ENCODE measurements at places on chromosomes 11 and 22.

DNA sequence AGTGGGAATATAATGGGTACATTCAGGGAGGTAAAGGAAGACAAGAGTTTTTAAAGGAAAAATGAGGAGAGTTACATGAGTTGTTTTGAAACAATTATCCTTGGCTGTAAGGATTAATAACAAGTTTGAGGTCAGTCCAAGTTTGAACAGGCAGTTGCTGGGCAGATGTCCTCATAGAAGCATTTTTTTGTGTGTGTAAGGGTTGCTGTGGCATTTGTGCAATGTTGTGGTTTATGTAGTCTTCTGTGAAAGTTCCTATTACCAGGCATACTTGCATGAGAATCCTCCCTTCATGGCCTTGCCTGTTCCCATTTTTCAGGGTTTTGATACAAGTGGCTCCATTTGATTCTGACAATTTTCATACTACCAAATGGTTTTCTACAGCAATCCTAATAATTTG, 400.2 kb downstream of the KCNA4 start:
- DNase-seq: peak; percentile 24

GRCh38 chr11:104165014-104165413, 1.1 kb upstream of the PDGFD start:
- peak; percentile 4 for DNase-seq

DNA sequence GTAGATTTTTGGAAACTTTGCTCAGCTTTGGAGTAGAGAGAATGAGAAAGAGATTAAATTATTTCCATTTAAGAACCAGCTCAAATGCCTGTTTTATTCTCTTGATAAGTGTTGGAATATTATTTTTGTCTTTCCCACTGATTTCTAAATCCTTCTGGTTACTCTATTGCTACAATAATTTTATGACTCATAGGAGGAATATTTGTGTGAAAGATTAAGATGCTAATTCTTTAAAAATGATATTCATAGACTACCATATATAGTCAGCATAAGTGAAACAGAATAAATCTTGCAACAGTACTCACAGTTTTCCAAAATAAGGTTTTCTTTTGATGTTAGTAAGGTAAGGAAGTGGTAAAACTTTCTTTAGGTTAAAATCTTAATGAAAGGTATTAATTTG, 60.9 kb downstream of the YAP1 start:
- DNase-seq: peak; percentile 25

DNA sequence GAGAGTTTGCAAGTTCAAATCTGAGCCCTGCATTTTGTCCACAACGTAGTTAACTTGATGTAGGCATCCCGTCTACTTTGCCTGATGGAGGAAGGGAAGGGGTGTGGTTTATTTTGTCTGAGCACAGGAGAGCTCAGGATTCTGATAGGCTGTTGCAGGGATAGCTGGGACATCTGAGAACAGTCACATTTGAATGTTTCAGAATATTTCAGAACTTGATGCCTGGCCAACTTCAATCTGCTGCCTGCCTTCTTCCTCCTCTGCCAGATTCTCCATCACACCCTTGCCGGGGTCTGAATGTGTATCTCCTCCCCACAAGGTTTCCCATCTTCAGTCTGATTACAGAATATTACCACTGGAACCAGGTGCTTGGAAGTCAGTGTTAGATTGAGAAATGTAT, 51.6 kb downstream of the NTM start:
- no peak for DNase-seq

DNA sequence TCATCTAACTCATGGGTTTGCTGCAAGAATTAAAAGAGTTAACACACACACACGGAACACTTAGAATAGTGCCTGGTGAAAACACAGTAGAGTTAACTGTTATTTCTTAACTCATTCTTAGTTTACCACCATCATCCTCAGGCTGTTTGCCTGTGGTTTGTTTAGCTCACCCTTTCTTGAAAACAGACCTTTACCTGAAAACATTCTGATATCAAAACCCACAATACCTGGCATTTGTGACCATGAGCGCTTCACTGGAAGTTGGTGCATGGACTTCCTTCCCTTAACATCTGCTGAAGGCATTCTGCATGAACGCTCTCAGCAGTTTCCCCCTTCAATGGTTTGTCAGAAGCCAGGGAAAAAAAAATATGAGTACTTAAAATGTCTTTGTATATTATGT, 256.0 kb downstream of the ETS1 start:
- no peak for DNase-seq

DNA sequence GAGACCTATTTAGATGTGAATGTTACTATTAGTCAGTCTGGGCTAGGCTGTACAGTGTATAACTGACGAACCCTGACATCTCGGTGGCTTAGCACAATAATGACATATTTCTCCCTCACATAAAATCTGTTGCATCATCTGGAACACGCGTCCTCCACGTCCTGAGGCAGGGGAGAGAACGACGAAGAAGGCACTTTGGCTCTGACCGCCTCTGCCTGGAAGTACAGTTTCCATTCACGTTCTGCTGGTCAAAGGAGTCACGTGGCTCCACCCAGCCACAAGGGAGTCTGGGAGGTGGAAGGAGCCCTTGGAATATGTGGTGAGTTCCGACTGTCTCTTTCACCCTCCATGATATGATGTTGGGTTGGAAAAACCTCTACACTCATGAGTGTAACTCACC, 55.1 kb upstream of the CD82 start:
- no peak for DNase-seq

- DNase-seq: no peak
Observed at GRCh38 chr11:102393272-102393730, 46.3 kb downstream of the BIRC2 start.

DNA sequence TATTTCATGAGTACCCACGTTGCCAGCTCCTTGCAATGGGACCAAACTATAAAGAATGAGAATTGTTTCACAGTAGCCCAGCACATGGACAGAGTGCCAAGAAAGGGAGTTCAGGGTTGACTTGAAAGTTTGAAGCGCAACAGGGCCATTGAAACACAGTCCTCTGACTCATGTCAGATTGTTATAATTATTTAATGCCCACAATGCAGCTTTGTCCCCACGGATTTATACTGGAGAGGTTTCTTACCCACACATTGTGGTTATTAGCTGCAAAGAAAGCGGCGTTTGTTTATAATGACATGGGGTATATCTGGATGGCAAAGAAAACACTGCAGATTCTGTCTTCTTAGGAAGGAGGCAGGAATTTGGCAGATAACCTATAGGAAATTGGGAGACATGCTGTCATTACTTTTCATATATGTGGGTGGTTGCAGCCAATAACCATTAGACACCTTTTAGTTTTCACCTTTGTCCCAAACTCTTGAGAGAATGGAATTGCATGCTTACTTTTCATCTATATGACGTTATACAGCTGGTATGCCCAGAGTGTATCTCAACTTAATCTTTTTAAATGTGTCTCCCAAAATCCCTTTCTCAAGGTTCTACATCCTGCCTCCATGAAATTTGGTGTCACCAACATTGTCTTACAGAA, 143.6 kb downstream of the TEAD1 start:
- DNase-seq: no peak

GRCh38 chr11:99260696-99261095, 239.9 kb downstream of the CNTN5 start:
- DNase-seq: no peak

DNA sequence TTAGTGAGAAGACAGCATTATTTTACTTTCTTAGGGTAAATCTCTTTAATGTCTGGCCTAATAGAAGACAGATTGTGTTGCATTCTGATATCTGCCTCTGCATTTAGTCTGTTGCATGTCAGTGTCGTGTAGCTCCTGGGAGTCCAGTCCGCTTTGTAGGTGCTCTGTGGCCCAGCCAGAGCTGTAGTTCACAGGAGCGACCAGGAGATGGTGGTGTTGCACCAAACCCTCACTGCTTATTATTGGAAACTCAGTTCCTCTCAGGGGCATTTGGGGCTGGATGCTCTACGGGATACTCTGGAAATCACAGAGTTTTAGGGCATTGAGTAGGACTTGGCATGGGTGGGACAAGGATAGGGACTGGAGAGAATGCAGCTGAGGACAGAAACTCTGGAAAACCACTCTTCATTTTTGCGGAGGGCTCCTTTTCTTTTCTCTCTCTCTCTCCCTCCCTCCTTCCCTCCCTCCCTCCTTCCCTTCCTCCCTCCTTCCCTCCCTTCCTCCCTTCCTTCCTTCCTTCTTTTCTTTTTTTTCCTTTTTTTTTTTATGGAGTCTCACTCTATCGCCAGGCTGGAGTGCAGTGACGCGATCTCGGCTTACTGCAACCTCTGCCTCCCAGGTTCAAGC, 21.7 kb downstream of the MIAT start:
- peak; percentile 87 for DNase-seq

DNA sequence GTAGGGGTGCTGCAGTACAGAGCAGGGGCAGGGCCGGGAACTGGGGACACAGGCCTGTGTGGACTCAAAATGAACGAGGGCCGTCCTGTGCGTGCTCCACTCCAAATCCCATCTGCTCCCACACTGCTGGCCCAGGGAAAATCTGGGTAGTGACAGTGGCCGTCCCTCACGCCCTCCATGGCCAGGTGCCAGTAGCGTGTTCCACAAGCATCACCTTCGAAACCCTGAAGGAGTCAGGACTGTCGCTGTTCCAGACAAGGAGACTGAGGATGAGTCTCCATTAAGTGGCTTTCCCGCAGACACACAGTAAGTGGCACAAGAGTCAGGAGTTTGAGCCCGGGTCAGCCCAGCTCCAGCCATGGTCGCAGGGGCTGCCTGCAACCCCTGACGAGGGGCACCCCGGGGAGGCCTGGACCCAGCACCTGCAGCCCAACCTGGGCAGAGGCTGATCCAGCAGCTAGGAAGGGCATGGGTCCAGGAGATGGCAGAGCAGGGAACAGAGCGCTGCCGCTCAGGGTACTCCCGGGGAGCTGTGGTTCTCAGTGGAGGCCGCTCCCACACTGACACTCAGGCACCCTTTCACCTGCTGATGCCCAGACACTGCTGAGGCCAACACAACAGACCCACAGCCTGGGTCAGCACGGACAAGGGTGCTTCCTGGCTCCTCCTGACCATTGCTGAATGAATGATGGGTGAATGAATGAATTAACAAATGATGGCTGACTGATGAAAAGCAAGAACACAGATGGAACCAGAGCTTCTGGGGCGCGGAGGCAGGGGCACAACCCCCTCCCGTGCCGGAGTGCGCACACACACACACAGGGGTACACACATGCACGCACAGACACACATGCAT, 35.3 kb downstream of the IGF2 start:
- DNase-seq: no peak

DNA sequence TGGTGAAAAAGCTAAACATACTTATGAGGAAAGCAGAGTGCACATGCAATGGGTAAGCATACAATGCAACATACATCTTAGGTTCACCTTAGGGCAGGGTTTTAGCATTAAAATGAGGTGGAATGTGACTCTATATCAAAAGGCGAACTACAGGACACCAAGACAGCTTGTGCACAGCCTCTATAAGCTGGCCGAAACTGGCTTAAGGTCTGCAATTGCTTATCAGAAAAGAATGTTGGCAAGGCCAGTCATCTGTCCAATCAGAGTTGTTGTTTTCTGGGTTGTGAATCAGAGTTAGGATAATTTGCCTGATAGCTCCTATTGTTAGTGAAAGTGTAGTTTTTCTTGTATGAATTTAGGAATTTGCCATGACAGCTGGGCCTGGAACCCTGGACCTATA, 76.5 kb downstream of the LRRC4C start:
- no peak for DNase-seq

DNA sequence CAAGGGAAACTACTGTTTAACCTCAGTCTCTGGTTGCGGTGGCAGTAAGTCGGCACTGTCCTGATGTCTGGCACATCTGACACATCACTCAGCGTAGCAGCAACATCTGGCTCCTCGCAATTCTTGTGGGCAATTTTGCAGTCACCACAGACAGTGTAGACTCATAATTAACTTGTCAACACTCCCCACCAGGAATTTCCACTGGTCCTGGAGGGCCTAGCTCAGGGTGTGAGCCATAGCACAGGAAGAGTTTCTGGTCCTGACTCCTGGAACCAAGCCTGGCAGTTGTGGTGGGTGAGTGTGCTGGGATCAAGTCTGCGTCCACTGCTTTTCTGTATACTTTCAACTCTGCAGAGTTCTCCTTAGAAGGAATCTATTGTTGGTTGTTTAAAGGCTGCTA, 209.7 kb downstream of the SNX19 start:
- DNase-seq: peak; percentile 90

DNA sequence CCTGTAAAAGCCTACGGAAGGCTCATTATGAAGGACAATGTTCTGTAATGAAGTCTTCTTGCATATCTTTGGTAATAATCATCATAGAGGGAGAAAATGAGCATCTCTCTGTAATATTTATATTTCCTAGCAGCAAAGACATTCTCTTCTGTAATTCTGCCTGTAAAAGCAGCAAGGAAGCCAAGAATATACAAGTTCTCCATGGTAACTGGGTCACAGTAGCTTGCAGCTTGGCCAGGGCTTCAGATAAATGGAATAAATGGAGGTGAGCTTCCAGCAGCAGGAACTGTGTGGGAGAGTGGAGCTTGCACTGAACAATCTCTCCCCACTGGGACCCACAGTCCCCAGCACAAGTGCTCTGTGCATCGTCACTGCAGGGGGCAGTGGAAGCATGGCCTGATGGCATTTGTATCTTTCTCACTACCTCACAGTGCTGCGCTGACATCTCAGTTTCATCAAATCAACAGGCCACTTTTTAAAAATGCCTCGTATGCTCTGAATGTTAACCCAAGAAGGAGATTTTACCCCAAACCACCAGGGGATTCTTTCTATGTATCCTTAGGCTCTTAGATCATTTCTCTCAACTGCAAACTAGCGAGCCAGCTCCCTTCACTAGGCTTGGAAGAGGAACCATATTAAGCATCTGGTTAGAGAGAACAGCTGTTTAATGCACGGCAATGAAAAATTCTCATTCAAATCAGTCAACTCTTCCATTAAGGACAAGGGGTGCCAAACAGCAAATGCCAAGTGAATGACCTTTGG, 1059.7 kb downstream of the OPCML start:
- peak; percentile 70 for DNase-seq

- DNase-seq: no peak
Observed at GRCh38 chr11:78838417-78838816, 263.8 kb upstream of the NARS2 start.

DNA sequence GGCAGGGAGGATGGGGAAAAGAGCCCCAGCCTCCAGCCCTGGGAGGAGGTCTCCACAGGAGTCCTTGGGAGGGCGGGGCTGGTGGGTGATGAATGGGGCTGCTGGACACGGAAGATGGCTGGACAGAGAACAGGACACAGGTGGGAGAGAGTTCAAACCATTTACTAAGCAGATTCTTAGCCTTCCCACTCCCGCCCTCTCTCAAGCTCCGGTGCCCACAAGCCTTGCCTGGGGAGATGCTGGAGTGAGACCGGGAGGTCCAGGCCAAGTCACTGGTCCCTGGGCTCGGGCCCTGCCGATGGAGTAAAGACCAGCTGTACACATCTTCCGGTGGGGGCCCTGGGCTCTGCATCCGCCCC, 1.4 kb downstream of the CLDN5 start:
- DNase-seq: peak; percentile 16
